ENCODE measurements at places on chromosomes 12 and 14.
A peak's percentile ranks its signal among the peaks of the same experiment; 100 is the strongest.

DNA sequence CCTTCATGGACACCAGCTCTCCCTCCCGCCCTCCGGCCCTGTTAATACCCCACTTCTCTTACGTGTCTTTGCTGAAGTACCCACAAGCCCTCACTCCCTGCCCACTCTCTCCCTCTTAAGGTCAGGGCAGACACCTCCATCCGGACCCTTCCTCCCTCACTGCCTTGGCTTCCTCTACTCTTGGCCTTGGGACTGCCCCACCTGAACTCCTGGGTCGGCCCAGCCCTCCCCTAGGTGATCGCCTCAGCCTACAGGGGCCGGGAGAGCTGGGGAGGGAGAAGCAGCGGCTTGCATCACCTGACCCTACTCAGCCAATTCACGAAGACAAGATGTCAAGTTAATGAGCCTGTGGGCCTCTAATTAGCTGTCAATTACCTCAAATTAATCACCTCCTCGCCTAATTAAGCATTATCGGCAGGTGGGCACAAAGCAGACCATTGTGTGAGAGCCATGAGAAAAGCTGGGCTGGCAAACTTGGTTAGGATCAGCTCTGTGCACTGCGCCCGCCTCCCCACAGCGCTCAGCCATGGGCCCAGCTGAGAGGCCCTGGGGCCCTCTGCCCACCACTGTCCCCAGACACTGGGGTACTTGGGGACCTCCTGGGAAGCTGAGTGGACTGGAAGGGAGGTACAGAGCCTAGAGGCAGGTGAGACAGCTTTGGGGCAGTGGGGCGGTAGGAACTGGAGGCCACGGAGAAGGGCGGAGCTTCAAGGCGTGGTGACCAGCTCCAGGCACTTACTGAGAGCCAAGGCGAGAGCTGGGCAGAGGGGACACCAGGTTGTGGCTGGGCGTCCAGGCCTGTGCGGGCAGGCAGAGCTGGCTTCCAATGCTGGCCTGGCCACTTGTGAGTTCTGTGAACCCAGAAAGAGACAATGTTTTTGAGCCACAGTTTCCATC, 25.1 kb upstream of the VSX2 start:
- no peak for DNase-seq

DNA sequence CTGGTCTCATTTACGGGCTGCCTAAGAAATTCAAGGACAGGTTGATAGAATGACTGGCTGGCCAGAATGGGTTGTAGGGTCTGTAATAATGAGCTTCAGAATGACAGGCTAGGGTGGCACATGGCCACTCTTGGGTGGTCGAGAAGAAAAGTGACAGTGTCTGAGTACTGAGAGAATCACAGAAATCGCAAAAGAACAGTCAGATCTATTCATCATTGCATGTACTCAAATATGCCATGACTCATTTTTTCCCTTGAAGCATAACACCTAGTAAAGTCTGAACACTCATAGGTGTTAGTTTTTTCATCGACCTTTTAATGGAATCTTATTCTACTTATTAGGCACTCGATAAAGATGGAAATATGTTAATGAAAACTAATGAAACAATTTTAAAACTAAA, 37.8 kb upstream of the SEL1L start:
- no peak for DNase-seq

- DNase-seq = peak; percentile 13
Measured at GRCh38 chr14:37230551-37231194, 32.9 kb downstream of the MIPOL1 start.

DNA sequence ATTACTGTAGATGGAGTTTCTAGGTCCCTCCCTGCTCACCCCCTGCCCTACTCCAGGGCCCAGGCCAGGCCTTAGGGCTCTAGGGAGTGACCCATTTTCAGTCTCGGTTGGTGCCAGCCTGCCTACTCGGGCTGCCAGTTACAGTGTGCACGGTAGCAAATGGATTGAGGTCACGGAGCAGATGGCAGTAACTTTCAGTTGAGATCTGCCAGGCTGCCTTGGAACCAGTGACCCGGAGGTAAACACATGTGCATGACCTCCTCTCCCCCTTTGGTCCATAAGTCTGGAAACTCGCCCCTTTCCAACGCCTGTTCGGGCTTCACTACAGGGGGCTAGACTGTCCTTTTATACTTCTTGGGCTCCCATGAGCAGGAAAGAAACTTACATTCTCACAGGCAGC, 139.7 kb upstream of the TBX3 start:
- DNase-seq = no peak

GRCh38 chr14:101916816-101917412, 47.5 kb upstream of the DYNC1H1 start:
- no peak for DNase-seq

GRCh38 chr12:51171884-51172514, 936 bp downstream of the TFCP2 start:
- no peak for DNase-seq

DNA sequence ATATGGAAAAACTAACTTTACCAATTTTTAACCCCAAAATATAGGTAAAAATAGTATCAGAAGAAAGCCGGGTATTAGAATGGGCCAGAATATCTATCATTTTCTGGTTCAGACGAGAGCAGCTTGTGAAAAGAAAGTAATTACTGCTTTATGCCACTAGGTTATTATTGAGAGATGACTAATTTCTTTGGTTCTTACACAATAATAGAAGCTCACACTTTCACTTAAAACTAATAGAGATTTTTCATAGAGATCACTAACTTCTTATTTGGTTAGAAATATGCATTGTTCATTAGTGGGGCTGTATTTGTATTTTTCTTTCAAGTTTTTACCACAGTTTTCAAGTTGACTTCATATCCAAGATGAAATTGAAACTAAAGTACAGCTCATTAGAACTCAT, 1241.2 kb upstream of the FLRT2 start:
- DNase-seq = no peak
